ENCODE measurements at places on chromosomes 16 and 17.
A peak's percentile ranks its signal among the peaks of the same experiment; 100 is the strongest.

- DNase-seq = no peak
These were observed 41.1 kb downstream of the TNRC6C start for GRCh38 chr17:77999413-78000173.

DNA sequence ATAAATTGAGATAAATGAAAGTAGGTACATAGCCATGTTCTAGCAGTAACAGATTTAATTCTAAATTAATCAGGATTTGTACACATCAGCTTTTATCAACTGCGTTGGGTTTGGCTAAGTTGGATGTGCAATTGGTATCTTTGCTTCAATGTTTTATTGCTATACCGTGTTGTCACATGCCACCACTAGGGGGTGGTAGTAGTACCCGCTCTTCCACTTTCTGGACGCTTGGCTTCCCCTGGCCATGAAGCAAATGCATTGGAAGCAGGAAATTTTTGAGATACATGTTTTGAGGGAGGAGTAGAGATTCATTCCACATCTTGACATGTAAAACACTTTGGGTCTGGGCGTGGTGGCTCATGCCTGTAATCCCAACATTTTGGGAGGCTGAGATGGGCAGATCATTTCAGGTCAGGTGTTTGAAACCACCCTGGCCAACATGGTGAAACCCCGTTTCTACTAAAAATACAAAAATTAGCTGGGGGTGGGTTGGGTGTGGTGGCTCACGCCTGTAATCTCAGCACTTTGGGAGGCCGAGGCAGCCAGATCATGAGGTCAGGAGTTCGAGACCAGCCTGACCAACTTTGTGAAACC is 58.6 kb downstream of the EMP2 start:
- peak; percentile 34 for DNase-seq

DNA sequence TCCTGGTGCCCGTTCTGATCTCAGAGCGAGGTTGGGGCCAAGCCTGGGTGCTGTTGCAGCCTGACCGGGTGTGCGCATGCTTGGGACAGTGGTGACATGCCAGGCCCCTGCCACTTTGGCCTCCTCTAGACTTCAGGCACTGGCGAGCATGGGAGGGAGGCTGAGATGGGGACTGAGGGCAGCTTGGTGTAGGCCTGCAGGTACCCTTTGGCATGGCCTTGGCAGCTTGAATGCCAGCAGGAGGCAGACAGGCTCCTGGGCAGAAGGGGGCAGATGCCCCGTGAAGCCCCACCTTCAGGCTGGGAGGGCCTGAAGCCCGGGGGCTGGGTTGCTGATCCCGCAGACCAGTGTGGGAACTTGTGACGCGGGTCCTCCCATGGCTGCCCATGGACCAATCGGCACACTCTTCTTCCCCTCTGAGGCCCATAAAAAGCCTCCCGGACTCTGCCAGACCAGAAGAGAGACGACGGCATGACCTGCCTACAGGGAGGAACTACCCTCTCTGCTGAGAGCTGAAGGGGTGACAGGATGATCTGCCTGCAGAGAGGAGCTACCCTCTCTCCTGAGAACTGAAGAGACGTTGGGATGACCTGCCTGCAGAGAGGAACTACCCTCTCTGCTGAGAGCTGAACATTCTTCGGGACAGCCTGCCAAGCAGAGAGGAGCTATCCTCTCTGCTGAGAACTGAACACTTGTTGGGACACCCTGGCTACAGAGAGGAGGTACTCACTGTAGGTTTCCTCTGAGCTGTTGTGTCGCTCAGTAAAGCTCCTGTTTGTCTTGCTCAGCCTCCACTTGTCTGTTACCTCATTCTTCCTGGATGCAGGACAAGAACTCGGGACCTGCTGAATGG is 17.5 kb downstream of the RHOT1 start:
- no peak for DNase-seq

DNA sequence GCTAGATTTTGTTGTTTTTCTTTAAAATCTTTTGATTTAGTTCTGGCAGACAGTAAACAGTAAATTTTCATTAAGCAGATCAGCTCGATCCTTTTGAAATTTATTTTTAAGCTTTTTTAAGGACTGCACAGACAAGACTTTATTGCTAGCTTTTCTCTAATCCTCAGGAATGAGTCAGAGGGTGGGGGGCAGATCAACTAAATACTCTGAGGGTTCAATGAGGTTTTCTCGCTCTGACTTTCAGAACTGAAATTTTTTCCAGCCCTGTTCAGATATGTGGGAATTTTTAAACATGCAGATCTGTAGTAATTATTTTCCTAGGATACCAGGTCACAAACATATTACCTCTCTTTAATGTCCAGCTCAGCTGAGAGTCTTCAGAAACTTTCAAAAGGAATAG is 977.2 kb downstream of the CDH11 start:
- no peak for DNase-seq

DNA sequence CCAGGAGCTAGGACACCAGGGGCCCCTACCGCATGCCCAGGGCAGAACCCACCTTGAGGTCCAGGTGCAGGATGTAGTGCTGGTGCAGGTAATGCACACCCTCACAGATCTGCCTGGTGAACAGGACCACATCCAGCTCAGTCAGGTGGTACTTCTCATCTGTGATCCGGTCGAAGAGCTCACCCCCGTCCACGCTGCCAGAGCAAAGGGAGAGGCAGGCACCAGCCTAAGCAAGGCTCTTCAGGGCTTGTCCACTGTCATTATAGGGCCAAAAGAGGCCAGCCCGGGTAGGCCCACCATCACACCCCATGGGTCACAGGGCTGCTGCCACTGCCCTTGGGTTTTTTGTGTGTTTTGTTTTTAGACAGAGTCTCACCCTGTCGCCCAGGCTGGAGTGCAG is 21.0 kb downstream of the MYLK3 start:
- no peak for DNase-seq

- no peak for DNase-seq
These were observed 45.3 kb upstream of the MSI2 start for GRCh38 chr17:57210972-57211411.

GRCh38 chr16:22262460-22262859 is 34.7 kb upstream of the POLR3E start:
- DNase-seq = no peak
